ENCODE measurements at places on chromosomes 11 and 22. TPM values are rescaled to one million over a fixed set of nuclear protein-coding genes. Genes with fewer than 3 reads are reported as not detected.

The HSPB2 gene
- total RNA-seq = not detected

The MMP7 gene
- not detected for total RNA-seq

The NLRP6 gene
- total RNA-seq = 2.4 TPM

The TRIM6 gene
- 0.25 TPM for total RNA-seq

The OLFML1 gene
- not detected for total RNA-seq

The EXPH5 gene
- 0.84 TPM for total RNA-seq

The RASGRP2 gene
- 276 TPM for total RNA-seq

The OR8A1 gene
- total RNA-seq = not detected

The OR8G5 gene
- not detected for total RNA-seq

The P2RX6 gene
- total RNA-seq = 0.57 TPM

The CDC42EP2 gene
- 2.8 TPM for total RNA-seq

The PGM2L1 gene
- 8.5 TPM for total RNA-seq

The SPI1 gene
- total RNA-seq = not detected

The ANO5 gene
- 0.05 TPM for total RNA-seq

The SPTY2D1 gene
- total RNA-seq = 25.3 TPM

The PKNOX2 gene
- not detected for total RNA-seq

The NELL1 gene
- not detected for total RNA-seq

The OR8G1 gene
- total RNA-seq = not detected

The OR56A3 gene
- total RNA-seq = not detected

The SHANK2 gene
- not detected for total RNA-seq

The RCOR2 gene
- total RNA-seq = 0.25 TPM

The SERPIND1 gene
- total RNA-seq = not detected

The SLC35E4 gene
- 2.6 TPM for total RNA-seq

The NLRP14 gene
- total RNA-seq = 0.39 TPM

The TRIM29 gene
- total RNA-seq = not detected

The OSBP gene
- total RNA-seq = 40.3 TPM

The IL17REL gene
- not detected for total RNA-seq
